B cell (primary cell): ENCODE measurements at places on chromosomes 11 and 22. TPM values are rescaled to one million over a fixed set of nuclear protein-coding genes. Genes with fewer than 3 reads are reported as not detected.
A peak's percentile ranks its signal among the peaks of the same experiment; 100 is the strongest.

GRCh38 chr11:7645206-7645605 lies 28.1 kb downstream of the CYB5R2 start:
- DNase-seq = no peak

- DNase-seq = no peak
Measured at GRCh38 chr22:18070041-18070440, 7.7 kb upstream of the PEX26 start.

DNA sequence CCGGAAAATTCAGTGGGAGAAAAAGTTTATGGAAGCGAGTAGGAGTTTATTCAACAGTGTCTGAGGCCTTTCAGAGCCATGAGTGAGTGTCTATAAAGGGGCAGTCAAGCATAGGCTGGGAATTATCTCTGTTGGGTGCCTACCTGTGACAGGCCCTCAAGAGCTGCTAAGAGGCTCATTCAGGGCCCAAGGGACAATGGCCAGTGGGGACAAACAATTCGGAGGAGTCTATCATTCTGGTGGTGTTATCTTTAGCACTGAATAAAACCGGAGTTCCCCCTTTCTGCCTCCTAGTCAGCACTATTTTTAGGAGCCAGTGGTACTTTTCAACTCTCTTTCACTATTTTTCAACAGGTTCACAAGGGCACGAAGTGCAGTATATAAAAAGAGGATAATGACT lies 89.5 kb upstream of the HTATIP2 start:
- no peak for DNase-seq

GRCh38 chr11:103862802-103863174 lies 173.7 kb upstream of the DDI1 start:
- no peak for DNase-seq

DNA sequence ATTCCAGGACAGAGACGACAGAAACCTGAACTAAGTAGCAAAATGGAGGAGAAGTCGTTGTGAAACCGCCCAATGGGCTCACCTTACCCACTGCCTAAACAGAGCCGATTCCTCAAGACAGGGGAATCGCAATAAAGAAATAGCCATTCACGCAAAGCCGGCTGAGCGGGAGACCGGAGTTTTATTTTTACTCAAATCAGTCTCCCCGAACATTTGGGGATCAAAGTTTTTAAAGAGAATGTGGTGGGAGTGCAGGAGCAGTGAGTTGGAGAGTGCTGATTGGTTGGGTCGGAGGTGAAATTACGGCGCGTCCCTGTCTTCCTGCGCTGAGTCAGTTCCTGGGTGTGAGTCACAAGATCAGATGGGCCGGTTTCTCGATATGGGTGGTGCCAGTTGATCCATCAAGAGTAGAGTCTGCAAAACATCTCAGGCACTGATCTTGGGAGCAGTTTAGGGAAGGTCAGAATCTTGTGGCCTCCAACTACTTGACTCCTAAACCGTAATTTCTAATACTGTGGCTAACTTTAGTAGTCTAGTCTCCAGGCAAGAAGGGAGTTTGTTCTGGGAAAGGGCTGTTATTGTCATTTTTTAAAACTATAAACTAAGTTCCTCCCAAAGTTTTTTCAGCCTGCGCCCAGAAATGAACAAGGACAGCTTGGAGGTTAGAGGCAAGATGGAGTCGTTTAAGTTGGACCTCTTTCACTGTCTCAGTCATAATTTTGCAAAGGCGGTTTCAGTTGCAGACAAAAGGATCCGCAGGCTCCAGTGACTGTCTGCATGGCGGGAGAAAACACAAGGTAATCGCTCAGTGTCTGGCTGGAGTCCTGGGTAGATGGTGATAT lies 34.1 kb downstream of the OR4D9 start:
- DNase-seq = no peak

DNA sequence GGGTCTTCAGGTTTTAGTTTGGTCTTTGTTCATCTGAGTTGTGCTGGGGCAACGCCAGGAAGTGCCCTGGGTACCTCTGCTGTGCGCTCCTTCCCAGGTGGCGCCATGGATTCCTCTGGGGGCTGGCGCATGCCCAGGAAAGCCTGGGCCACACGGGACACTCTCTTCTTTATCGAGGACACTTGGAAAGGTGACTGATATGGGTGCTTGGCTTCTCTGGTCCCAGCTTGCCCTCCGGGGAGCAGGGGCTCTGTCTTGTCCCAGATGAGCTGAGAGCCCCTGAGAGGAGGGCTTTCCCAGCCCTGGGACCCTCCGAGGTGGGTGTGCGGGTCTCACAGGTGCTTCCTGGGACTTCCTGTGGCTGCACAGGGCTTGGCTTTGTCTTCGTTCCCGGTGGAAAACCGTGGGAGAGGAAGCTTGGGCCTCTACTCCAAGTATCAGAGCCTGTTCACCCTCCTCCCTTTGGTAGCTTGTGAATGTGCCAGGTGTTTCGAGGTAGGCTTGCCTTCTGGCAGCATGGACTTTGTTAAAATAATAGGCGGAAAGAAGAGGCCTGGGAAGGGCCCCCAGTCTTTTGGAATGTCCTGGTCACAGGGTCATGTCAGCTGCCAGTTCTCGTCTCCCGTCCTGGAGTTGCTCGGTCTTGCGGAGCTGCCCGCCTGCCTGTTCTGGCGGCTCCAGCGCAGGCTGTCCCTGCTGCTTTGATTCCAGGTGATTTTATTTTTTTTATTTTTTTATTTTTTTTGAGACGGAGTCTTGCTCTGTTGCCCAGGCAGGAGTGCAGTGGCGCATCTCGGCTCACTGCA lies 10.1 kb upstream of the NEAT1 start:
- DNase-seq = no peak

DNA sequence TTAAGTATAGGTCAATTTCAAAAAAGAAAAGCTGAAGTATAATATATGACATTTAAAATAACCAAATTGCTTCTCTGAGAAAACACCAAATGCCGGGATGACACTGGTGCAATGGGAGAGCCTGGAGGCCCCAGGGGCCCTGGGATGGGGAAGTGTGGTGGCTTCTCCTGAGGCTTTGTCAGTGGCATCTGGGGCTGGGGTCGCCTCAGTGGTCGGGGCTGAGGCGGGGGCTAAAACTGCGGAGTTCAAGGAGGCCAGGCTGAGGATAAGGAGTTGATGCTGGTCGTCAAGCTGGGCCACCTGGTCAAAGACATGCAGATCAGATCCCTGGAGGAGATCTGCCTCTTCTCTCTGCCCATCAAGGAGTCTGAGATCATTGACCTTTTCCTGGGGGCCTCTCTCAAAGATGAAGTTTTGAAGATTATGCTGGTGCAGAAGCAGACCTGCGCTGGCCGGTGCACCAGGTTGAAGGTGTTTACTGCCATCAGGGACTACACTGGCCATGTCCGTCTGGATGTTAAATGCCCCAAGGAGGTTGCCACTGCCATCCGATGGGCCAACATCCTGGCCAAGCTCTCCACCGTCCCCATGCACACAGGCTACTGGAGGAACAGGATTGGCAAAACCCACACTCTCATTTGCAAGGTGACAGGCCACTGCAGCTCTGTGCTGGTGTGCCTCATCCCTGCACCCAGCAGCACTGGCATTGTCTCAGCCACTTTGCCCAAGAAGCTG lies 660.1 kb upstream of the CCDC179 start:
- DNase-seq = no peak

DNA sequence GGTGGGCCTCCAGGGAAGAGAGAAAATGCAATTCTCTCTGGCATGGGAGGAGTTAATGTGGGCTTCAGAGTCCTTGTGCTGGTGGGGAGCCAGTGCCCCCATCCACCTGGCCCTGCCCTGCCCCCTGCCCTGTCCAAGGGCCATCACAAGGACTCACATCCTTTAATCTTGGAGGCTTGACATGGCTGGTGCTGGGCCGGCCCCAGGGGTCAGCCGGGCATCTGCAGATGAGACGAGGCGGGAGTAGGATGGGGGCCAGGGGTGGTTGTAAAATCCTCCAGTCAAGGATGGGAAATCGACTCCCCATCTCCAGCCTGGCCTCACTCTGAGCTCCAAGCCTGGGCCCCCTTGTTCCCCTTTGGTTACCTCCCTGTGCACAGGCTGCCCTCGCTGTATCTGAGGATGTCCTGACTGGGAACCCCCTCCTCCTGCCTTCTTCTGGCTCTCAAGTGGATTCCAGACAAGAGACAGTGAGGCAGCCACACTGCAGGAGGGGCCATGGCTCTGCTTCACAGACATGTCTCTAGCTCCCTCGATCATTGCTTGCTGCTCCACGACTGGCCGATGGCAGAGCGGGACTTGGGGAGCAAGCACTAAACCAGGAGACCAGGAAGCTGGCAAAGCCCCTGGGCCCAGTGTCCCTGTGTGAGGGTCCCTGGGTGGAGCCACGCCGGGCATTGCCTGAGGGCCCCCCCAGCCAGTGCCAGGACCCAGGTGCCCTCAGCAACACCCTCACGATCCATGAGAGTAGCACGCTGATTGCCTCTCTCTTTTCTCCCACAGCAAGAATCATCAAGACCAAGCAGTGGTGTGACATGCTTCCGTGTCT lies 1120.5 kb downstream of the BRD1 start:
- DNase-seq = no peak

- DNase-seq = no peak
Measured at GRCh38 chr11:63914896-63915691, 1.9 kb downstream of the RCOR2 start.

DNA sequence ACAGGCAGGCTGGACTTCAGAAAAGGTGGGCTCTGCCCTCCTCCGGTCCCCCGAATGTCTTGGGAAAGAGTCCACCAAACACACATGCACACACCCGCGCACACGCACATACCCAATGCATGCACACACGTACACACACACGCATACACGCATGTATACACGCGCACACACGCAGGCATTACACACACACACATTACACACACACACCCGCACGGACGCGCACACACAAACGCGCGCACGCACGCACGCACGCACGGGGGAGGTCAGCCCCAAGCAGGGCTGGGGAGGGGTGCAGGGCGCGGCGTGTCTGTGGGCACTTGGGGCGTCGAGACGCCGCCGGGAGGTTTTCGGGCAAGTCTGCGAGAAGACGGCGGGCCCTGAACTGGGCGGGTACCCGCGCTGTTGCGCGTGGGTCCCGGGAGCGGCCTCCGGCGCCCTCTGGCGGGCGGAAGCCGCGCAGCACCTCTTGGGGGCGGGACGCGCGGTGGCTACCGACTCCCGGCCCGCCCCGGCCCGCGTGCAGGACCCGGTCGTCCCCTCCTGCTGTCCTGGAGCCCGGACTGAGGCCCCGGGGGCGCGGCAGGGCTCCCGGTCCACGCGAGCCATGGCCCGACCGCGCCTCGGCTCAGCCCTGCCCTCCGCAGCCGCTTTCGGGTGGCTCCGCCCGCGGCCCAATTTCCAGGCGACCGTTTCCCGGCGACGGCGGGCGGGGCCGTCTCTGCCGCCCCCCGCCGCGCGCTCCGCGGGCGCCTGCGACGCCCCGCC lies 3.6 kb downstream of the SEPTIN5 start:
- DNase-seq = peak; percentile 86

TMEM225 gene
- polyA plus RNA-seq = not detected in 2 replicates

LRRN4CL gene
- polyA plus RNA-seq = 0.03 TPM in 1 of 2 replicates, not detected in the other

GTF2H1 gene
- 42.0 and 43.7 TPM in 2 replicates for polyA plus RNA-seq

KIRREL3 gene
- polyA plus RNA-seq = not detected in 2 replicates

ACR gene
- polyA plus RNA-seq = not detected in 2 replicates
